Smooth muscle cell of the coronary artery (primary cell): ENCODE measurements at places on chromosomes 12 and 14. TPM values are rescaled to one million over a fixed set of nuclear protein-coding genes. Genes with fewer than 3 reads are reported as not detected.

Gene VRTN
- total RNA-seq, result not detected in 2 replicates

Gene PLCZ1
- not detected in 2 replicates for total RNA-seq

Gene GDF3
- total RNA-seq, result not detected in 2 replicates

Gene PIANP
- total RNA-seq, result under 0.01 and 0.38 TPM in 2 replicates

Gene TOMM20L
- total RNA-seq, result not detected in 2 replicates

Gene FGF6
- not detected in 2 replicates for total RNA-seq

Gene INSM2
- not detected in 2 replicates for total RNA-seq

Gene BBOF1
- total RNA-seq, result 2.0 and 5.6 TPM in 2 replicates

Gene PTCSC3
- not detected in 2 replicates for total RNA-seq

Gene EGLN3
- total RNA-seq, result 0.08 and 1.3 TPM in 2 replicates

Gene GLIPR1L2
- 0.23 and 0.38 TPM in 2 replicates for total RNA-seq

Gene ARHGEF40
- total RNA-seq, result 26.4 and 32.6 TPM in 2 replicates

Gene ASCL1
- not detected in 2 replicates for total RNA-seq

Gene CLEC1B
- not detected in 2 replicates for total RNA-seq

Gene TAS2R46
- total RNA-seq, result 0.82 and 1.9 TPM in 2 replicates

Gene VDR
- total RNA-seq, result 4.2 and 15.8 TPM in 2 replicates
